H54 (cell line): ENCODE measurements at places on chromosomes 12 and 14.

DNA sequence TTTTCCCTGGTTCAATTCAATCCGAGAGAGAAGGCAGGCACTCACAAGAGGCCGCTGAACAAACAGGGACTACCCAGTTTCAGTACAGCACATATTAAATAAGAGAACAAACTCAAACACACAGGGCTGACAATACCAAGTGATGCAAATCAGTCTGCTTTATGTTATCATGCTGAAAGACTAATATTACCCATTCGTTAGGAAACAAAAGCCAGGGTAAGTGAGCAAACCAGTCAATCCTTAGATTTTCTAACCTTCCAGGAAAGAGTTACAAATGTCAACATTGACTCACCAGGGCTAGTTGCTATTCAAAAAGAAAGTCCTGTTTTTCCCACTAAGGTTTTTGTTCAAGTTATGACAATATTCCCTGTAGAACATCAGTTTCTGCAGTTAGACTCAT, 246.2 kb downstream of the C12orf42 start:
- no peak for DNase-seq

DNA sequence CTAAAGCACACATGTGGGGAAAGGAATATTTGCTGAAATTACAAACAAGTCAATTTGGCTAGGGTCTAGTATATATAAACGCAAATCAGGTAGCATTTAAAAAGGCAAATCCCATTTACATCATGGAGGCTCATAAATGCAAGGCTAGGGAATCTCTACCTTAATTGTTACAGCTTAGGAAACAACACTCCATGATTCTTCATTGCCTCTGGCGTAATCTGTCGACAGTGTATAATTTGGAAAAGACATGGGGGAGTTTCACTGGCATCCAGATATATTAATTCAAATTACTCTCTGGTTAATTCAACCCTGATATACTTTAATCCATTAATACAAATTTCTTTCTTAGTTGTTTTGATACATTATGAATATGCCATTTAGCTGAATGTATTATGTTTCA, 1630.2 kb upstream of the FLRT2 start:
- no peak for DNase-seq

DNA sequence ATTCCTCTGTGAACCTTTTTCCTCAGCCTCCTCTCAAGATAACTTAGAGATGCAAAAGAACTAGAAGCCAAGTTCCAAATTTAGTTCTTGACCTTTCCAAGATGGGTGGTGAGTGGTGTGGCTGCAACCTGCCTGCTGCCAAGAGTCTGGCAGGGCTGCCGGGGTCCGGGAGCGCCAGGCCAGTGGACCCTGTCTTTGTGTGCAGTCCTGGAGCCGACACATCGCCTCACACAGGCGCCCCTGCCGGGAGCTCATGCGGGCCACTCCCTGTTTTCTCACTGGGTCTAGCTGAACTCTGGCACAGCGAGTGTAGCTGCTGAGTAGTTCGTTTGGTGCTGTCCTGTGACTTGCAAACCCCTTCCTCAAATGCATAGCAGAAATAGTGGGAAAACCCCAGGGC, 84.9 kb downstream of the CACNA1C start:
- no peak for DNase-seq

DNA sequence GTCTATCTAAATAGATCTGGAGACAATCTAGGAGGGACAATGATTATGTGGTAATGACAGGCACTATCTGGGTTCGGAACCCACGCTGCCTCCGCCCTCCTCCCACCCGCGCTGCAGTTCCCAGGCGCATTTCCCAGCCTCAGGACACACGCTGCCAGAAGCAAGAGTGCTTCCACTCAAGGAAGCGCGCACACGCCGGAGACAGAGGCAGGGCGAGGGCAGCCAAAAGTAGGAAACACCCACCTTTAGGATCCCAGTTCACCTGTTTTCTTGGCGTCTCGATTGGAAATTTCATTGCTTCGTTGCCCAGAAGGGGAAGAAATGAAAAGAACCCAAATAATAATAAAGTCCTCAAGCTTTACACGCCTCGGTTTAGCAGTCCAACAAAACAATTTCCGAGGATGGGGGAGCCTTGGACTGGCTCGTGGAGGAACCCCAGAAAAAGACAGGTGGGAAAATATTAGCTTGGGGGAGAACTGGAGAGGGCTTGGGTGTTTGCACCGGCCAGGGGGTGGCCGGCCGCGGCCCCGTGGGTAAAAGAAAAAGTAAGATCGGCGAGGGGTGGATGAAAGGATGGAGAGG, 474 bp downstream of the KCNK10 start:
- DNase-seq = no peak

DNA sequence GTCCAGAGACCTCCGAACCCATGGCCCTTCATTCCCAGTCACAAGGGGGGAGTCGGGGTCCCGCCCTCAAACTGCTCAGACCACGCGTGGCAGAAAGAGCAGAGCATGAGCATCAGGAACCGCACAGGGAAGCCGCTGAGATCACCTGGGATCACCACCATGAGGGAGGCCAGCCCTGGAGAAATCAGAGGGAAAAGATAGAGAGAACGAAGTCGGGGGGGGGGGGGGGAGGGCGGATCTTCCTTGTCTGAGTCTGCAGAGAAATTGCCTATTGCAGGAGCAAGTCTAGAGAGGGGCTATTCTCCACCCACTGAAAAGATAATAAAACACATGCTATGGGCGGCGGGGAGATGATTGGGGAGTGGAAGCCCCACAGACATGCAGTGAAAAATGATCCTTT, 884 bp upstream of the TMEM132C start:
- DNase-seq = no peak

DNA sequence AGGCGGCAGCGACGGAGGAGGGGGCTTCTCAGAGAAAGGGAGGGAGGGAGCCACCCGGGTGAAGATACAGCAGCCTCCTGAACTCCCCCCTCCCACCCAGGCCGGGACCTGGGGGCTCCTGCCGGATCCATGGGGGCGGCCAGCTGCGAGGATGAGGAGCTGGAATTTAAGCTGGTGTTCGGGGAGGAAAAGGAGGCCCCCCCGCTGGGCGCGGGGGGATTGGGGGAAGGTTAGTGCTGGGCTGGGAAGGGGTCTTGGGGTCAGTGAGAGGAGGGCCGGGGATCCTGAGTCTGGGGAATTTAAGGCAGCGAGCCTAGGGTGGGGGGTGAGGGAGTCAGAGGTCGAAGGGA, 203 bp downstream of the NFATC4 start:
- no peak for DNase-seq
